ENCODE measurements at places on chromosomes 6 and 20.

DNA sequence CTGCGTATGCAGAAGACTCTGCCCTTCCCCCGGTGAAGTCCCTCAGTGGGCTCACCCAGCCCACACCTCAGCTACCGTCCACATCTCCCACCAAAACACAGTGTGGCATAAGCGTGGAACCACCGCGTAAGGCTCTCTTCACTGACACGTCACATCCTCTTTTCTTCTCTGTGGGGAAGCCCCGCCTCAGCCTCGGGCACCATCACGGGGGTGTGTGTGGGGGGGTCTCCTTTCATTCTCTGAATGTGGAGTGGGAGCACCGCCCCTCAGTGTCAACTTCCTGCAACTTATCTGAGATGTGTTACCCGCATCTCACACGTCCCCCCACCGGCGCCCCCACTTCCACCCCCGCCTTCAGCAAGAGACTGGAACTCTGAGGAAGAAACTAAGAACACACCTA is 388.4 kb upstream of the JARID2 start:
- no peak for DNase-seq

GRCh38 chr6:4606821-4607704 is 169.1 kb upstream of the CDYL start:
- DNase-seq, result peak; percentile 83

GRCh38 chr6:16689788-16690607 is 71.3 kb downstream of the ATXN1 start:
- no peak for DNase-seq

DNA sequence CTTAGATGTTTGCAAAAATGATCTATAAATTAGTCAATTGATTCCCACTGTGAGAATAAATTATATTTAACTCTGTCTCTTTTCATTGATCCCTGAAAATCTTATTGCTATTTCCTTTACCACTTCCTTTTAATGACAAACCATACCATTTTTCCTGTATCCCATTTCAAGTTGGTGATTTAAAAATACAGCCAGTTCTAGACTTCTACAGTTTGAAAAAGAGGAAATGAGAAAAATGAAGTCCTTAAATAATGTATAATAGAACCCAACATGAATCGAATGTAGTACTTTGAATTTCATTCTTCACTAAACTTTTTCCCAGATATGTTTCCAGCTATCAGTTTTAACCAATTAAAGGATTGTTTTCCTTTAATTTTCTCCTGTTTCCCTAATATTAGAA is 29.5 kb upstream of the SDHAF4 start:
- no peak for DNase-seq

DNA sequence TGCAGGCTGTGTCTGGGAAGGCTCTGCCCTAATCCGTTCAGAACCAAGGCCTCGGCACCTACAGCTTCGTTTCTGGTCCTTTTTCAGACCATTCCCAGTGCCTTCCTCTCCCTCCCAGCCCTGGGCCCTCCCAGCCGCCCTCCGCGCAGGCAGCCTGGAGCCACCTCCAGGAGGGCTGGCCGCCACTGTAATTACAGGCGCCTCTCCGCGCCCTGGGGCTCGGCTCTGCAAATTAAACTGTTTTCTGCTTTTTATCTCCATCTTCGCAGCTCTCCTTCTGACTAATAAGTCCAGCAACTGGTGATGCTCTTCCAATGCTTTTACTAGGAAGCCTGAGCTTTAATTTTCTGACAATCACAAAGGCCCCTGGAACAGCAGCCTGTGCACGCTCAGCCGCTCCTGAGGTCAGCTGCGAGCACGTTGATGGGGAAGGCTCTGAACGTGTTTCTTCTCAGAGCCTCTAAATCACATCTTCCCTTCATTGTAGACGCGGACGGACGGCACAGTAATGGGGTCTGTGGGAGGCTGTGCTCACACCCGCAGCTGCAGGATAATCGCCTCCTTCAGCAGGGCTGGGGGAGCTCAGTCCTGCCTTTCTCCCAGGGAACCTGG is 194.6 kb downstream of the DLL1 start:
- peak; percentile 28 for DNase-seq

DNA sequence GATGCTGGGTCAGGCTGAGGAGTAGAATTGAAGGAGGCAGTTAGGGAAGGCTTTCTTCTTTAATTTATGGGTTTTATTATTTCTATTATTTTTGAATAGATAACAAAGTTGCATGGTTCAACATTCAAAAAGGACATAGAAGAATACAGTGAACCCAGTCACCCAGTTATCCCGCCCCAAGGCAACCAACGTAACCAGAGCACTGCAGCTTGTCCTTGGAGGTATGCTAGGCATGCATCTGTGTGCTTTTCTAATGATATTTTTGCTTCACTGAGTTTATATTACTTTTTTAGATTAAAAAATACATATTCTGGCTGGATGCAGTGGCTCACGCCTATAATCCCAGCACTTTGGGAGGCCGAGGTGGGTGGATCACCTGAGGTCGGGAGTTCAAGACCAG is 47.4 kb upstream of the DSN1 start:
- no peak for DNase-seq

GRCh38 chr6:43634702-43635303 is 837 bp upstream of the MAD2L1BP start:
- no peak for DNase-seq

DNA sequence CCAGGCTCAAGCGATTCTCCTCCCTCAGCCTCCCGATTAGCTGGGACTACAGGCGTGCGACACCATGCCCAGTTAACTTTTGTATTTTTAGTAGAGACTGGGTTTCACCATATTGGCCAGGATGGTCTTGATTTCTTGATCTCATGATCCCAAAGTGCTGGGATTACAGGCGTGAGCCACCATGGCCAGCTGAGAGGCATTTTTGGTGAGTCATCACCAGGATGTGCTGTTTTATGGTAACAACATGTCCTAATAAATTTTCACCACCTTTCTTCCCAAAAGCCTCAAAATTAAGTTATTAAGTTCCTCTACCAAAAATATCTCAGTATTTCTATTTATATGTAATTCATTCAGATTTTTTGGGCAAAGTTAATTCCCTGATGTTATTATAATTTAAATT is 53.5 kb downstream of the COL21A1 start:
- DNase-seq, result no peak

DNA sequence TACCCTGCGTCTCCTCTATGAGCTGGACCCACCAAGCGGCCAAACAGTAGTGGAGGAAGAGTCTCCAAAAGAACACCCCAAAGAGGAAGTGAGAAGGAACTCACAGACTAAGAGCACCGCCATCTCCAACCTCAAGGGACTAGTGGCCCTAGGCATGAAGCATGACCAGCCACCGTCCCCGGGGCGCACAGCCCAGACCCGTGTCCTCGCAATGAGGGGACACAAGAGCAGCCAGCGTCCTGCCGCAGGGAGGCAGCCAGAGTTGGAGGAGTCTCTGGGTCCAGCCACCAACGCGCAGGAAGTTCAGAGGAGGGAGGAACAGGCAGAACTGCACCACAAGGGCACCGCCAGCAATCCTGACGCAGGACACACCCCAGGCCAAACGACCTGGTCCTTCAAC is 72.6 kb downstream of the TAF4 start:
- no peak for DNase-seq

DNA sequence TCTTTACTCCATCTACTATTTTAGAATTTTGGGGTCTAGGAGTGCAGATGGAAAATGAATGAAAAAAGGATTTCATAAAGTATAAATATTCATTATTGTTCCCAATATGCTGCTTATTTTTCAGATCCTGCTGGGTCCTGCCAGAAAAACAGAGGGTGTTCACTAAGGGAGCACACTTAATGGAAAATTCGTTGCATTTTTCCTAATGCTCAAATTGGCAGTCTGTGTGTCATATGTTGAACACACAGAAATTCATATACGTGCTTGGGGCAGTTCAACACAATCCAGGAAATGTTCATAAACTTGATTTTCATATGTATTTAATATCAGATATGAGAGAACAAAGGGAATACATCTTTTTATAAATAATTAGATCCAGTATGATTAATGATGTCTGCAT is 1019.4 kb downstream of the EPHA7 start:
- DNase-seq, result peak; percentile 21

DNA sequence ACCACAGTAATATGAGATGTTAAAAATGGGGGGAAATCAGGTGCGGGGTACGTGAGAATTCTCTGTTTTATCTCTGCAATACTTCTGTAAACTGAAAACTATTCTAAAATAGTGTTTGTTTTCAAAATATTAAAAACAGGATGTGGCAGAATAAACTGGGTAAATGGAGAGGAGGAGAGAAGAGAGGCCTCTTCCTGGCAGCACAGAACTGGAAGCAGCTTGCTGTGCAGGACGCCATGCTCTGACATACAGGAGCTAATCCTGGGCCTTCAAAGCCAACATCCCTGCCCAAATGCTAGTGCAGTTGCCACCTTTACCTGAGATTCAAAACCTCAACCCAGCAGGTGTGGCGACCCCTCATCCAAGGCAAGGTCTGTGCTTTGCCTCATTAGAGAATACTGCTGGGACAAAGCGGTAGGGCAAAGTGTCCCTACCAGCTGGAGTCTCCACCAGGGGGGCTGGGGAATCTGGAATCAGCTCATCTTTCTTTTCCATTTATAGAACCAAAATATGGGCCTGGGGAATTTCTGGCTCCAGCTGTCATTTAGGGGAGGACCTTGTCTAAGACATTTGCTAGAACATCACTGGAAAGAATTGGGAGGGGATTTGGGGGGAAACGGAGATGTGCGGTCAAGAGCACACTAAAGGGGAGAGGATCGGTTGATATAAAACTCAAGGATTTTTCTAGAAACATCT is 67.3 kb downstream of the SCML4 start:
- peak; percentile 26 for DNase-seq

GRCh38 chr20:63114693-63115311 is 101.1 kb downstream of the YTHDF1 start:
- no peak for DNase-seq

DNA sequence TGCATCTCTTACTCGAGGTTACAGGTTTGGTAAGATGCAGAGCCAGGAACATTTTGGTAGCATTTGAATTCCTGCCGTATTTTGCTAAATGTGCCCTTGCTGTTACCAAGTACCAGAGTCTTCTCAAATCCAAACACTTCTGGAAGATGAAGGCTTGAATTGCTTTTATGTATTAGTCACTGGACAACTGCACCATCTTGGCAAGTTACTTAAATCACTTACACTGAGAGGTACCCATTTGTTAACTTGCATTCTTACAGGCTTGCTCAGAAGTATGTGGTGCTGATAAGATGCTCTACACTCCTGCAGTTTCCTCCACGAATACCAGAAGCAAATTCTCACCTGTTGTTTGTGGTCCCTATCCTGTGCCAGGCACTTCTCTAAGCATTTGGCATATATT is 12.7 kb downstream of the IL22RA2 start:
- no peak for DNase-seq

- no peak for DNase-seq
Observed at GRCh38 chr6:111806165-111806547, 67.1 kb downstream of the FYN start.

DNA sequence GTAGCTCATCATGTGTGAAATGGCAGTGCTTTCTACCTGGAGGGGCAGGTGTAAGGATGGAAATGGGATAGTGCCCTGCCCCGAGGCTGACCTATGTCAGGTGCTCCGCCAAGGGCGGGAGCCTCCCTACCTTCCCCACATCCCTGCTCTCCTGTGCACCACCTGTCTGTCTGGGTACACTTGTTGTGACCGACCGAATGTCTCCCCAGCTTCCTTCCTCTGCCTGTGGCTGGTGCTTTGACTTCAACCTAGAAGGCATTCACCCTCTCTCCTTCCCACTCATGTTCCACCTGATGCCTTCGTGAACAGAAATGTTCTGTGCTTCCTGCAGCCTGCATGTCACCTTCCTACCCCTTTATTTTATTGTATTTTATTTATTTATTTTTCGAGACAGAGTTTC is 114.8 kb downstream of the SCML4 start:
- no peak for DNase-seq

DNA sequence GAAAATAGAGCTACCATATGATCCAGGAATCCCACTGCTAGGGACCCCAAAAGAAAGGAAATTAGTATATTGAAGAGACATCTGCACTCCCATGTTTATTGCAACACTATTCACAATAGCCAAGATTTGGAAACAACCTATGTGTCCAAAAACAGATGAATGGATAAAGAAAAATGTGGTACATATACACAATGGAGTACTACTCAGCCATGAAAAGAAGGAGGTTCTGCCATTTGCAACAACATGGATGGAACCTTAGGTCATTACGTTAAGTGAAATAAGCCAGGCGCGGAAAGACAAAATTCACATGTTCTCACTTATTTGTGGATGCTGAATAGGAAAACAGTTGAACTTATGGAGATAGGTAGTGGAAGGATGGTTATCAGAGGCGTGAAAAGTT is 137.3 kb downstream of the ADAT2 start:
- no peak for DNase-seq

DNA sequence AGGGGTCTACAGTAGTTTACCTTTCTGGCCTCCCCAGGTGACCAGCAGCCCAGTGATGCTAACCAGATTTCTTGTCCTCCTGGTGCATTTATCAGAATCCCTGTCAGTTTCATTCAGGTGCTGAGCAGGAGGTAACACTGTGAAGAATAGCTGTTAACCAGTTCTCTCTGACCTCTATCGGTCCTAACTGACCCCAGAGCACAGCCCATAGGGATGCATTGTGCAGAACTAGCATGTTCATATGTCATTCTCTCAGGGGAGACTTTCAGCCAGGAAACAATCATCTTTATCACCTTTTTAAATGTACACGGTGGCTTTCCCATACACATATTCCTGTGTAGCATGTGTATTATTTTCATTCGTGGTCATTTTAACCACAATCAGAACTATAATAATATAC is 49.9 kb downstream of the CNR1 start:
- DNase-seq, result no peak

DNA sequence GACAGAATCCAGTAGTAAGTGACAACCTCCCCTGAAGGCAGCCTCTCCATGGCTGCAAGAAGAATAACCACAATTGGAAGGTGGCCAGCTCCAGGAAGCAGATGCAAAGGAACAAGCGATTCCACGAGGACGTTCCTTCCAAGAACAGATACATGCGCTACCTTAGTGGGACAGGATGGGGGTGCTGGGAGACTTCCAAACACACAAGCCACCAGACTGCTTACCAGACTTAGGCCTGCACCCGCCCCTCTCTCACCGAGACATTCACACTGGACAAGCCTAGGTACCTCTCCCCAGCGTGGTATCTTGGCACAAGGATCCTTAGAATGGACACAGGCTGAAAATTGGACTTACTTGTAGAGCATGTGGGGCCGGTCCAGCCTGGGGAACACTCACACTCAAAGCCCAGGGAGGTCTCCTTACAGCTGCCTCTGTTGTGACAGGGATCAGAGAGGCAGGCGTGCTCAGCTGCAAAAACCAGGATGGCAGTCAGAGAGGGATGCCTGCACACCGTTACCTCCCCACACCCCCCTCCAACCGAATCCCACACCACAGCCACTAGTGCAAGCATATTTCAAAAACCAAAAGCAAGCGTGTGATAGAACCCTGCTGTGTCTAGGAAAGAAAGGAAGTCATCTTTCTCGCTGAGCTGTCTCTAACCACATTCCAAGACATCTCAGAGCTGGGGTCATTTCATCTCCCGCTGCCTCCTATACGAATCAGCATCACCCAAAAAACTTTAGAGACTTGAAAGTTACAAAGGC is 22.4 kb downstream of the JAG1 start:
- peak; percentile 67 for DNase-seq

Data from right hindlimb (tissue), 1 donor.